Neuronal stem cell (in vitro differentiated cells): ENCODE measurements at places on chromosomes 2 and 18.
A peak's percentile ranks its signal among the peaks of the same experiment; 100 is the strongest.

DNA sequence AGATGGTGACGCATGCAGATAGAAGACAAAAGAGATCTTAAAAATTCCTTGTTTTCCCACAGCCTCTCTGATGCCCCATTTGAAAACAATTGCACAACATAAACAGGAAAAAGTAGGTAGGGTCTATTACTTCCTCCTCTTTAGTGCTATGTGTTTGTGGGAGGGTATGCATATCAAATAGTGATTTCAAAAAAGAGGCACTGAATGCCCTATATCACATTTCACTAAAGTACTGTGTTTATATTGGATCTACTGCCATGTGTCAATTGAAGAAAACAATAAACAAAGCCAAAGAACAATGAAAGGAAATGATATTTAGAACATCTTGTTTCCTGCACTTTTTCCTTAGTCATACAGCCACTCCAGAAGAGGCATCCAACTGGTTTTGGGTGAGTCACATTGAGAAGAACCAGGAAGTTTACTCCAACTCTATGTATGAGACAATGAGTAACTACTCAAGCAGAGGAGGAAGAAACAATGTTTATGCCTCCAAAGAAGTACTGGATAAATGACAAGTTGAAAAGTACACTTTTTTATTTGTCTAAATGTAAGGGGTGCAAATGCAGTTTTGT is 583.6 kb downstream of the FBXO15 start:
- no peak for DNase-seq

- DNase-seq = no peak
Observed at GRCh38 chr2:239758279-239758877, 266.8 kb downstream of the NDUFA10 start.

DNA sequence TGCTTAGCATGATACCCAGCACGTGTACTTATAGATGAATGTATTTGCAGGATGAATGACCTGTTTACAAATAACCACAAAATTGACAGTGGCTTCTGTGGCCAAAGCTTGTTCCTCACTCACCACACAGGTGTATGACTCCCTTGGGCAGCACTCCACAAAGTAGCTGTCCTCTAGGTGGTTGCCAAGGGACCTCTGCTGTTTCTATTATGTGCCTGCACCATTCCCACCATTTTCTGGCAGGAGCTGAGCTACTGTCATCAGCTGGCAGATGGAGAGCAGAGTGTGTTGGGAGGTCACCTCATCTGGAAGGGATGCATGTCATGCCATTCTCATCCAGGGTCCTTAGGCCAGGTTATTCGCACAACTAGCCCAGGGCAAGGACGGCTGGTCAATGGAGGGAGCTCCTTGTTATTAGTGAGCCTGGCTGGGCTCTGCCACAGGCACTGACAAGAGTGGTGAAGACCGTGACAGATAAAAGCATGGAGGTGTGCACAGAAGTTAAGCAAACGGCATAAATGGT is 37.1 kb upstream of the TRIB2 start:
- DNase-seq = no peak

GRCh38 chr2:127025359-127026166 is 81.4 kb downstream of the BIN1 start:
- DNase-seq = peak; percentile 66

DNA sequence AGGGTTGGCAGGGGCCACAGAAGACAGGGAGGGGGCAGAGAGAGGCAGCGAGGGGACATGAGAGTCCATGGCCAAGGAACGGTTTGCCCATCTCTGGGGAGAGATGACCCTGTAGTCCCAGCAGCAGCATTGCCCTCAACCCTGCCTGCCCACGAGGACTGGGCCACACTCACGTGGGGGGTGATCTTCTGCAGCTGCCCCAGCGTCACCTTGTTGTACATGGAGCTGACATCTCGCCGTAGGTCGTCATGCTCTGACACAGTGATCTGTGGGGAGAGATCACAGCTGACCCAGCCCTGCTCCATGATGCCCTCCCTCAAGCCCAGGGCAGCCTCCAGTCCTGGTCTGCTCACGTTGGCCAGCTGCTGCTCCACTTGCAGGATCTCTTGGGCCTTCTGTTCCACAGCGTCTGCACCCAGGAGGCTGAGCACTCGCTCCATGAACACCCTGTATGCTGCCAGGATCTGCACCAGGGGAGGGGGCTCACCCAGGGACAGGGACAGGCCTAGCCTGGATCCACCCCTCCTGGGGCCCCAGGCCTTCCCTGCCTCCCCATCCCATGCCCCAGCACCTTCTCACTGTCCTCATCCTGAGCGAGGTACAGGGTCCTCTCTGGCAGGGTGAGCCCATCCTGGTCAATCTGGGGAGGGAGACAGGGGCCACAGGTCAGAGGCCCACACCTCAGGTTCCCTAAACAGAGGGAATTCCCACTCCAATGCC is 2.8 kb downstream of the ECEL1 start:
- no peak for DNase-seq

DNA sequence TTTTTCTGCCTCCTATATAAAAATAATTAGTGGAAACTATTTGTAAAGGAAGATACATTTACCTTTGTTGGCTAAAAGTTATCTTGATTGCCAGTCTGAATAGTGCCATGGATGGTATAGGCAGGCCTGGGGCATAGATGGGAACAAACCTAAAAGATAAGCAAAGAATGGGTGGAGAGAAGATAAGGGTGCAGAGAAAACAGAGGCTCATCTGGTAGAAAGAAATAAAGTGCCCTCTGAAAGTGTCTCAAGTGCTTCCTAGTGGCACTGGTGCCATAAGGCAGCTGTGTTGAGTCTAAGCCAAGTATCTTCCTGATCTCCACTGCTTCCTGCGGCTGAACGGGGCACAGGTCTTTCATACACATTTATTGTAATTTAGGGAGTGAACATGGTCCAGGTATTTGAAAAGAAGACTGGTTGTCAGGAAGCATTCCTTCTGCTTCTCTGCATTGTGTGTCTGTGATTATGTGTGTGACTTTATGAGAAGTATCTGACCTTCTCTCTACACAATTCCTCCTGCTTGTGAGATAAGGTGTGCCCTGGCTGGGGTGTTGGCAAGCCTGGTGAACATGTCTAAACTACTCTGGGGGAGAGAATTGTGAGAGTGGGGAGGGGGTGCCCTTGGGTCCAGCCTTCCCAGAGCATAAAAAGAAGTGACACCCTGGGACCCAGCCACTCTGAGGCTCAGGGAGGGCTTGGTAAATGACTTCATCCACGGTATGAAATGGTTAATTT is 280.5 kb downstream of the CAMKMT start:
- DNase-seq = no peak

DNA sequence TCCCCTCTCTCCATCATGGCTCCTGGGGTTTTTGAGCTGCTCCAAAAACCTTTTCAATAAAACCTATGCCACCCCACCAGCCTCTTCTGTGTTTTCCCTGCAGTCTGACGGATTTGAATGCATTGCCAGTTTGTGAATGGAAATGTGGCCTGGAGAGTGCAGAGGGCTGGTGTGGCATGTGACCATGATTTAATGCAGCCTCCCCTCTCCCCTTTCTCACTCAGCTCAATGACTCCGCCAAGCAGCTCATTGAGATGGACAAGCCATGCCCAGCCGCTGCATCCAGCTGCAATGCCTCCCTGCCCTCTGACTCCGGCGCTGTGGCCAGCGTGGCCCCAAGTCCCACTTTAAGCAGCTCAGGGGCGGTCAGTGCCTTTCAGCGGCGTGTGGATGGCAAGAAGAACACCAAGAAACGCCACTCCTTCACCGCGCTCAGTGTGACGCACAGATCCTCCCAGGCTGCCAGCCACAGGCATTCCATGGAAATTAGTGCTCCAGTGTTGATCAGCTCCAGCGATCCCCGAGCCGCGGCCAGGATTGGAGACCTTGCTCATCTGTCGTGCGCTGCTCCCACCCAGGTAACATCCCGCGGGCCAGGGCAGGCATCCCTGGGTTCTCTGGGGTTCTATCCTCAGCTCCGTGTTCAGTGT is 215.3 kb downstream of the SEPTIN10 start:
- DNase-seq = no peak

DNA sequence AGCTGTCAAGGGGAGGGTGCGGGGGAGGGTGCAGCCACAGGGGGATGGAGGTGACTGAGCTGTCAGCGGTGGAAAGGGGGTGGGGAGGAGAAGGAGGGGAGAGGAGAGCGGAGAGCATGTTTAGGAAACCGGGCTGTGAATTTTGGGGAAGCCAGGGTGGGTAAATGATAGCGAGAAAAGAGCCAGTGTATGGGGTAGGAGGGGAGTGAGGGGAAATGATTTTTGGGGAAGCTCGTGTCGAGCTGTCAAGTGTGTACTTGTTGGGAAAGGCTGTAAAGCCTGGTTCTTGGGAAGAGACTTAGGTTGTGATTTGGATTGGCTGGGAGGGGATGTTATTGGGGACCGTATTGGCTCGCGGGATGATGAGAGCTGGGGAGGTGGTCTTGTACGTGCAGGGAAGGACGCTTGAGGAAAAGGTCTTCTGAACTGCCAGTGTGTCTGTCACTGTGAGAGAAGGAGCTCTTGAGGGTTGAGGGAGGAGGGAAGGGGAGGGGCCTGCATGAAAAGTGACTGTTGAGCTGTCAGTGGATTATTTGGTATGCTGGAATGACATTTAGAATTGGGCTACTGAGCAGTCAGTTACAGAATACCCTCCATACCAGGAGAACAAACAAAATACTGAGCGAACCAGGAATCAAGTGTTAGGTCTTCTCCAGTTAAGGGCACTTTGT is 1.0 kb downstream of the UBR3 start:
- DNase-seq = peak; percentile 56

GRCh38 chr18:27699137-27699536 is 477.8 kb downstream of the CDH2 start:
- no peak for DNase-seq
